T-helper 9 cell (primary cell): ENCODE measurements at places on chromosomes 16 and 17.
A peak's percentile ranks its signal among the peaks of the same experiment; 100 is the strongest.

GRCh38 chr16:19804538-19805323 lies 79.9 kb downstream of the GPRC5B start:
- DNase-seq = peak; percentile 3

DNA sequence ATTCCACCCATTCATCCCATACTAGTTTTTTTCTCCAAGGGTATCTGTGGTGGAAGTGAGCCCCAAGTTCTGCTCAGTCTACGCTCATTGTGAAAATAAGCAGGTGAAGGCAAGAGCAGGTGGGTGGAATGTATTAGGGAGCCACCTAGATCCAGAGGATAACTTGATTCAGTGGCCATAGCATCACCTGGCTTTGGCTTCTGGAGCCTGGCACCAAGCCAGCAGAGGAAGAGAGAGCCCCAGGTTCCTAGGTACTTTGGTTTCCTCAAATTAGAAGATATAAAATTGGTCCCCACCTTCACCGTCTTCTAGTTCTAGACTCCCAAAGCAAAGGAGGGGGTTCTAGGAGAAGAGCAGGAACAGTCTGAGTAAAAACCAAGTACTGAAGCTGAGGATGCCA lies 4.1 kb downstream of the FXR2 start:
- no peak for DNase-seq

GRCh38 chr17:38702916-38703741 lies 1.9 kb upstream of the MLLT6 start:
- no peak for DNase-seq

DNA sequence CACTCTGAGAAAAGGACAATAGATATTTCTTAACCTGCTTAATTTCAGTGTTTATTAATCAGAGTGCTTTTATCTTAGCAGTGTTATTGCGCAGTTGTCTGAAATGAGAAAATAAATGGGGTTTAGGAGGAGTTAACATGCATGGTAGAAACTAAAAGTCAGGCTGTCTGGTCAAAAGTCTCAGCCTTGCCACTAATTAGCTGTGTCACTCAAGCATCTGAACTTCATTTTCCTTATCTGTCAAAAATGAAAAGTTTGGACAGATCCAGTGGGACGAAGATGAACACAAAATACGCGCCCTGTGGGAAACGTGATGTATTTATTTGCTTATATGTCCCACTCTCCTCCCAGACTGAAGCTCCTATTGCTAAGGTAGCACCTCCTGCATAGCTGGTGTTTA lies 6.3 kb upstream of the MEIOB start:
- DNase-seq = no peak

DNA sequence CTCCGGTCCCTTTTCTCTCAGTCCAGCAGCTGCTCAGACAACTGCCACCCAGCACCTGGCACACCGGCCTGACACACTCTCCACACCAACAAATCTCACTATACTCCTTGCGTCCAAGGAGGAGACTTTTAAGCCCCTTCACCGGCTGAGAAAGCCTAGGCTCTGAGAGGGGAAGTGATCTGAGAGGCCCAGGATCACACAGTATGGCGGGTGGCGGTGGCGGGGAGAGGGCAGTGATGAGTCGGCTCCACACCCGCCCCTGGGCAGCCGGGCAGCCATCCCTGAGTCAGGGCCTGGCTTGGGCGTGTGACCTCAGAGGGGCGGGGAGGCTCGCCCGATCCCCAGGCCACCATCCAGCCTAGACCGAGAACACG lies 569 bp downstream of the FLII start:
- peak; percentile 32 for DNase-seq
